ENCODE measurements at places on chromosomes 3 and 15. TPM values are rescaled to one million over a fixed set of nuclear protein-coding genes. Genes with fewer than 3 reads are reported as not detected.

- H3K4me3 ChIP-seq = no peak overlapping the region
- no peaks in the 10 kb centered on the region for H3K27me3 ChIP-seq
- H3K27ac ChIP-seq = no peak overlapping the region
- H3K36me3 ChIP-seq = no peaks in the 10 kb centered on the region
- H3K4me1 ChIP-seq = no peaks in the 10 kb centered on the region
Measured at GRCh38 chr15:22831473-22831872, 7.0 kb upstream of the NIPA2 start.

DNA sequence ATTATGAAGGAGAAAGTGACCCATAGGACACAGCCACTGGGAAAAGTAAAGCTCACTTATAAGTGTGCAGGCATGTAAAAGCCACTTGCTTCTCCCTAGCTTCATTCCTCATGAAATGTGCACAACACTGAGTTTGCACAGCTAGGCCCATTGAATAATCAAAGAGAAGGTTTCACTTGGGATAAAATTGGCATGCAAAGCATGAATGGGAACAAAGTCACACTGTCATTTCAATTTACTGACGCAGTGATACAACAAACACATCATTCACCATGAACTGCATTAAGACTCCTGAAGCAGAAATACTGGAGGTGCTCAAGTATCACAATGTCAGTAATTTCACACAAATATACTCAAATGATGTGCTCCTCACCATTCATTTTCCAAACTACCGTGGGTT lies 61.1 kb downstream of the KCNMB2 start:
- no peak overlapping the region for H3K27ac ChIP-seq
- no peaks in the 10 kb centered on the region for H3K4me1 ChIP-seq

The ACP3 gene
- 0.51 TPM for total RNA-seq

DNA sequence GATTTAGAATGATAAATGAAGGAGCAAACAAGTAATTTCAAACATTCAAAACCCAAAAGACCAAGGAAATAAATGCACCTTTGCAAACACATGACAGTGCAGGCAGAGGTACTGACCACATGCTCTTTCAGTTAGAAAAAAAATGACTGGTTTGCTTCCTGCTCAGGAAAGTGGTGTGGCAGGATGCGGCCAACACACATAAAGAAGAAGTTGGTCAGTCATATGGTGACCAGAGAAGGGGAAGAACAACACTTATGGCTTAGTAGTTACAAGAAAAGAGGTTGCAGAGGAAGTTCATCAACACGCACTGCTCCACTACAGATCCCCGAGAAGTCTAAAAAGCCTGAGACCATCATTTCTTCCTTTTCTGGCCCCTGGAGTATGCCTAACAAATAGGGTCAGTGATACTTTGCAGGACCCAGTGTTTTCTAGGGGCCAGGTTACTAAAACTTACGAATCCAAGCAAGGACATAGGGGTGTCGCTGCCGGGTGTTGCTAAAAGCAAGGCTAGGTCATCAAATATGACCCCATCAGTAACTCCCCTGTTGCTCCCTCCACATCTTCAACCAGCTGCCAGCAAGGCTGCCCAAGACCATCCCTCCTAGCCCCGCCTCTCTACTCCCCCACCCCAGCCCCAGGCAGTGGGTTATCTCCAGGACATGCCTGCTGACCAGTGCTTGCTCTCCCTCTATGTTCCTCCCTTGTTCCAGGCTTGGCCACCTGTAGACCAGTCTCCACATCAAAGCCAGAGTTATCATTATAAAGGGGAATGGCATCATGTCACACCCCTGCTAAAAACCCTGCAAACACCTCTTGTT lies 11.2 kb downstream of the ATP8B4 start:
- no peak overlapping the region for H3K4me3 ChIP-seq
- H3K27ac ChIP-seq = no peak overlapping the region
- no peaks in the 10 kb centered on the region for H3K4me1 ChIP-seq
- H3K36me3 ChIP-seq = no peaks in the 10 kb centered on the region

- no peak overlapping the region for H3K4me3 ChIP-seq
- H3K27ac ChIP-seq = no peak overlapping the region
- no peaks in the 10 kb centered on the region for H3K4me1 ChIP-seq
- H3K27me3 ChIP-seq = no peaks in the 10 kb centered on the region
Measured at GRCh38 chr3:34360713-34361112, 562.3 kb downstream of the PDCD6IP start.

GRCh38 chr15:61091289-61091616 lies 137.8 kb downstream of the RORA start:
- no peak for DNase-seq
- H3K4me3 ChIP-seq = no peak overlapping the region
- no peaks in the 10 kb centered on the region for H3K27me3 ChIP-seq
- no peak overlapping the region for H3K27ac ChIP-seq

- peaks cover 10% of the 10 kb centered on the region for H3K4me1 ChIP-seq
- peaks cover 65% of the 10 kb centered on the region for H3K36me3 ChIP-seq
- no peaks in the 10 kb centered on the region for H3K27me3 ChIP-seq
- DNase-seq = no peak
Measured at GRCh38 chr15:59152694-59153450, 47.9 kb downstream of the CCNB2 start.

DNA sequence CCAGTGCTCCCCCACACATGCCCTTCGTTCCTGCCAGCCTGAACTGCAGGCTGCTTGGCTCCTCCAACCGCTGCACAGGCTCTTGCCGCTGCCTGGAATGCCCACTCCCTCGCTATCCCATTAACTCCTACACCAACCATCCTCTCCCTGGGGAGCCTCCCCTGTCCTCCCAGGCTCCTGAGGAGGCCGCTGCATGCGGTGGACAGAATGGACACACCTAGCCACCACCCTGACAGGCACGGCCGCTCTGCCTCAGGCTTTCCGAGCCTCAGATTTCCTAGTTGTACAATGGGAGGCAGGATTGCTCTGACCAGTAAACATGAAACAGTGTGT lies 2.3 kb downstream of the PLXNB1 start:
- H3K27me3 ChIP-seq = no peaks in the 10 kb centered on the region
- no peaks in the 10 kb centered on the region for H3K36me3 ChIP-seq
- peaks cover 3% of the 10 kb centered on the region for H3K4me1 ChIP-seq
- DNase-seq = no peak

DNA sequence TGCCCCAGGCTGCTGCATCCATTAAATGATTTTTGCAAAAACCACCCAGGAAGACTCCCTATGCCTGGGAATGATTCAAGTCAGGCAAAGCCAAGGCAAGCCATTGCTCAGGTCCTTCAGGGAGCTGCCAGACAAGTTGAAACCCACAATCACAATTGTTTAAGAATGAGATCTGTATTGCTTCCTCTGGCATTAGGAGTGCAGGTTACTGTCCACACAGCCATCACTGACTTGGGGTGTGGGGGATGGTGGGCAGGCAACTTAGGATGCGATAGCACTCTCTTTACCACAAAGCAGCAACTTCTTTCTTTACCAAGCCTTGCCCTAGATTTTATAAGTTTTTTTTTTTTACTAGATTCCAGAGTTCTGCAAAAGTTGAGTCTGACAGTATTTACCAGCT lies 15.0 kb upstream of the IL20RB start:
- no peak for DNase-seq
- peaks cover 6% of the 10 kb centered on the region for H3K36me3 ChIP-seq
- H3K4me3 ChIP-seq = no peak overlapping the region
- peaks cover 29% of the 10 kb centered on the region for H3K4me1 ChIP-seq

The GOLGA8T gene
- total RNA-seq = not detected

DNA sequence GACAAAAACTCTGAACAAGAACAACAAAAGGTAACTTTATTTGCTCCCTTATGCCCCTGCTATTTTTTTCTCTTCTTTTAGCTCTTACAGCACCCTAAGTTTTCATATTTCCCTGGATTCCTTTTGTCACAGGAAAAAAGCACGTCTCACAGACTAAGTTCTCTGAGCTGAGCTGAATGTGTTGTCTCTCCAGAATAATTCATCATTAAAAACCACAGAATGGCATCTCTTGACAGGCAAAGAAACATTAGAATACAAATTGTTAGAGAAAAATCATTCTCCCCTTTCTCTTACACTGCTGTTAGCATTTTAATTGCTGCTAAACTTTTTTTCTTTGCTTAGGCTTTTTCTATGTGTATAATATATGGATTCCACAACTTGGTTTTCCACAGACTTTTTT lies 48.7 kb upstream of the SECISBP2L start:
- H3K27me3 ChIP-seq = no peaks in the 10 kb centered on the region
- no peaks in the 10 kb centered on the region for H3K4me1 ChIP-seq
- H3K27ac ChIP-seq = no peak overlapping the region
- H3K4me3 ChIP-seq = no peak overlapping the region
- DNase-seq = no peak

GRCh38 chr3:8623741-8624140 lies 20.9 kb downstream of the SSUH2 start:
- no peak for DNase-seq
- no peak overlapping the region for H3K27ac ChIP-seq
- no peak overlapping the region for H3K4me3 ChIP-seq
- no peaks in the 10 kb centered on the region for H3K27me3 ChIP-seq
- peaks cover 40% of the 10 kb centered on the region for H3K4me1 ChIP-seq

DNA sequence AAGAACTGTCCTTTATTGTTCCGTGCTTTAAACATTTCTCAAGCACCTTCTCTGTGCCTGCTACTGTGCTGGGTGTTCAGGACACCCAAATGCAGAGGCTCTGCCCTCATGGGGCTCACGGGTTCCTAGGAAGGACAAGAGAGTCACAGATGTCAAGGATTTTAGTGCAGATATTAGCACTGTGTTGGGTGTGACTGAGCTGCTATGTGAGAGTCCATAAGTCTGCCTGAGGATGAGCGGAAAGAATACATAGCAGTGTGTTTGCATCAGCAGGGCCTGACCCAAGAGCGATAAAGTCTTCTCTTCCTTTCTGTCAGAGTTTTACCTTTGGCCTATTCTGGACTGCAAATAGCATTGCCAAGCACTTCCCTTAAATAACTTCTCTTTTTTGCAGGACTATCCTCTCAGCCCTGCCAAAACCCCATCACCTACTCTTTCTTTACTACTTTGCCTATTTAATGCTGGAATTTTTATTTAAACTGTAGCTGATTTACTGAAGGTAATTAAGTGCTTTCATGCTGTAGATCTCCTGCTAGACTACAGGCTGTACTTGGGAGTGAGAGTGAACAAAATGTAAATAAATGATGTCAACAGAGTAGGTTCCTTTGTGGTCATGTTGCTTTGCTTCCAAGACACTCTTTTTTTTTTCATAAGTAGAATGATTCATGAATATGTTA lies 459.4 kb upstream of the TPRG1 start:
- H3K36me3 ChIP-seq = no peaks in the 10 kb centered on the region
- H3K4me3 ChIP-seq = no peak overlapping the region
- peak; percentile 59 for DNase-seq
- H3K4me1 ChIP-seq = peaks cover 18% of the 10 kb centered on the region

- DNase-seq = peak; percentile 85
- peaks cover 45% of the 10 kb centered on the region for H3K4me1 ChIP-seq
- peak overlapping the region; percentile 89 for H3K27ac ChIP-seq
- no peaks in the 10 kb centered on the region for H3K36me3 ChIP-seq
- H3K4me3 ChIP-seq = no peak overlapping the region
Measured at GRCh38 chr3:12948371-12948770, 107.0 kb upstream of the RPL32 start.

The UTS2B gene
- 0.22 TPM for total RNA-seq

The P2RY13 gene
- not detected for total RNA-seq

The FGD5 gene
- not detected for total RNA-seq

- H3K4me3 ChIP-seq = no peak overlapping the region
- H3K27ac ChIP-seq = no peak overlapping the region
- no peaks in the 10 kb centered on the region for H3K36me3 ChIP-seq
Measured at GRCh38 chr3:178546079-178546478, 9.8 kb downstream of the KCNMB2 start.

The TGM5 gene
- total RNA-seq = not detected

The TAGLN3 gene
- total RNA-seq = not detected

DNA sequence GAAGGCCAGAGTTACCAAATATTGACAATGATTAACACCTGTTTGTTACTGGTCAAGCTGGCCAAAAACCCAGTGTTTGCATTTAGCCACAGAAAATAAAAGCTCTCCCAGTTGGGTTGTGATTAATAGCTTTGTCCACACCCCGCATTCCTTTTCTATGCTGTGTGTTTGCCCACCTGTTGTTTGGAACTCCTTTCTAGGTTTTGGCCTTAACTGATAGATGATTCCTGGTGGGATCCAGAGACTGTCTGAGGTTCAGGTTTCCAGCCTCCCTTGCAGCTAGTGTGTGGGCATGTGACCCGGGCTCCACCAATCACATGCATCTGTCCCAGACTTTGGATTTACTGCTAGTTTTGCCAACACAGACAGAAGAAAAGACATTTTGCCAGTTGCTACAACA lies 83.8 kb downstream of the PTPRG start:
- no peak overlapping the region for H3K27ac ChIP-seq
- H3K27me3 ChIP-seq = no peaks in the 10 kb centered on the region
- H3K4me3 ChIP-seq = no peak overlapping the region
- H3K4me1 ChIP-seq = peaks cover 3% of the 10 kb centered on the region
- no peaks in the 10 kb centered on the region for H3K36me3 ChIP-seq

DNA sequence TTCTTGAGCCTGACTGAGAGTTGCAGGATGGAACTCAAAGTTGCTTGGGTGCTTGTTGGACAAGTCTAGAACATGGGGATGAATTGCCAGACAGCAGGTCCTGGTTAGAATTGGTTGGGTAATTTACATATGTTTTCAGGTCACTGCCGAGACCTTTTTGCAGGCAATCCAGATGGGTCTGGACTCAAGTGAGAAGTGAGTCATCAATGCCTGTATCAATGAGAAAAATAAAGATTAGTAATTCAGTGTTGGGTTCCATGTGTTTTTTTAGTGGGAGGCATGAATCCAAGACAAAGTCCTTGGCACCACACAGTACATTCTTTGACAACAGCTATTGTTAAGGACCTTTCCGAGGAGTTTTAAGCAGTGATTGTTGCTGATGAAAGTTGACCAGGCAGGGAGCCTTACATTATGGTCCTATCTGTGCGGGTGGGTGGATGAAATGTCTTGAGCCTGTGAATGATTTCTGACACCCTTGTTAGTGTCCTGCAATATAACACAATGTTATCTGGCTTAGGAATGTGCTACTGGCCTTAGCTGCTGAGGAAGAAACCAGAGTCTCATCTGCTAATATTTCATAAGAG lies 77.7 kb downstream of the CRYGS start:
- no peak overlapping the region for H3K27ac ChIP-seq
- H3K4me3 ChIP-seq = no peak overlapping the region
- H3K4me1 ChIP-seq = 0 out of 2 replicates have a peak, but pooled peaks cover under 1% of the 10 kb centered on the region
- peaks cover 55% of the 10 kb centered on the region for H3K27me3 ChIP-seq
- DNase-seq = peak; percentile 6

DNA sequence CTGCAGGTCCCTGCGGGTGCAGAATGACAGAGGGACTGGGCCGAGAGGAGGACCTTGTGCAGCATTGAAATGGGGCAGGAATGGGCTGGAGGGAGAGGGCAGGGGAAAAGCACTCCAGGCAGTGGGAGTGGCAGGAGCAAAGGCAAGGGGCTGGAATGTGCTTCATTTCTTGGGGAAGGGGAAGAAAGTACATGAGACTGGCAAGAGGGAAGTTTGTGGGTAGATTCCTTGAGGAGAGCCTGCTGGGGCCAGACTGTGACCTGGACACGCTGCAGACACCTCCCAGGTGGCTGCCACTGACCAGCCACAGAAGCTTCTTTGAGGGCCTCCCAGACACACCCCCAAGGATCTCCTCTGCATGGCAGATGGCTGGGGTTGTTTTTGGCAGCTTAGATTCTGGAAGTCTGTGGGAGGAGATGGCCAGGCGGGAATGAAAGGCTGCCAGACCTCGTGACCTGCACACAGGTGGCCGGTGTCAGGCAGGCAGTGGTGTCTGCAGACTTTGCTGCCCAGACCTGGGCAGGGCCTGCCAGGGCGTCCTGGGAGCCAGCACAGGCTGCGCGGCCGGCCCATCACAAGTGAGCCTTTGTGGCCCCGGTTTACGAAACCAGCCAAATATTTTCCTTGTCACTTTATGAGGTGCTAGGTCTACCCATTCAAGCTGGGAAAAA lies 53.1 kb downstream of the SPSB4 start:
- no peaks in the 10 kb centered on the region for H3K36me3 ChIP-seq
- no peak for DNase-seq
- H3K27ac ChIP-seq = no peak overlapping the region
- H3K27me3 ChIP-seq = no peaks in the 10 kb centered on the region
